Activated naive CD4-positive, alpha-beta T cell treated with Interleukin-2 at 50 U/mL for 16 hours (primary cell): ENCODE measurements at places on chromosomes 6 and 20.
A peak's percentile ranks its signal among the peaks of the same experiment; 100 is the strongest.

DNA sequence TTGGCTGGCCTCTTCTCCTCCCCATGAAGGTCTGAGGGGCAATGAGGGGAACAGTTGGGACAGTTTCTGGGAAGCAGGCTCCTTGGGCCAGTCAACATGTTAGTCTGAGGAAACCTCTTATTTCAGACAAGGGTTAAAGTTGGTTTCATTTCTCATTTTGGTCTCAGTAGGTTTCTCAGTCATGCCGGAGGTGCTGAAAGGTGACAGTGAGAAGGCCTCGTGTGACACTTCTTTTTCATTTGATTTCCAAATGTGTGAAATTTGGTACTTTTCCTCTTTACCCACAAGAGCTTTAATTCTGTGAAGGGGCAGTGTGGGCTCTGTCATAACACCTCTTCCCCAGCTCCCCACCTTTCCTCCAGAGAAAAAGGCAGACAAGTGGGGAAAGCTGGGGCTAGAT is 7.5 kb upstream of the GLP1R start:
- no peak for DNase-seq

GRCh38 chr6:116682334-116682712 is 1.3 kb downstream of the KPNA5 start:
- peak; percentile 34 for DNase-seq

DNA sequence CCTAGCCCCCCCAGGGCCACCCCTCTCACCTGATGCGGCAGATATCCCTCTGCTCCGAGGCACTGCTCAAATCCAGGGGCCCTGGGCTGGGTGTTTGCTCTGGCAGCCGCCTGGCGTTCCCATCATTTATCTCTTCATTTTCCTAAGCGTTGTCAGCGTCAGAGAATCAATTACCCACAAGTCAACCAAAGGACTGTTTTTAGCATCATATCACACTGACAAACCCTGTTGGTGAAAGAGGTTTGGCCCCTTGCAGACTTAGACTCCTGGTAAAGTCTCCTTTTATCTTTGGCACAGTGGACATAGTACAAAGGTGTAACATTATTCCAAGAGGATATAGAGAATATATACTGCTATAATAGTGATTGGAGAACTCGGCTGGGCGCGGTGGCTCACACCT is at the start of gene GHRH:
TSS of gene GHRH (minus strand) at position 101 of the 400 bp plus-strand sequence. CDS start 4,925 bp downstream, outside the sequence.
- no peak for DNase-seq

GRCh38 chr20:6492271-6493055 is 275.0 kb upstream of the BMP2 start:
- no peak for DNase-seq

DNA sequence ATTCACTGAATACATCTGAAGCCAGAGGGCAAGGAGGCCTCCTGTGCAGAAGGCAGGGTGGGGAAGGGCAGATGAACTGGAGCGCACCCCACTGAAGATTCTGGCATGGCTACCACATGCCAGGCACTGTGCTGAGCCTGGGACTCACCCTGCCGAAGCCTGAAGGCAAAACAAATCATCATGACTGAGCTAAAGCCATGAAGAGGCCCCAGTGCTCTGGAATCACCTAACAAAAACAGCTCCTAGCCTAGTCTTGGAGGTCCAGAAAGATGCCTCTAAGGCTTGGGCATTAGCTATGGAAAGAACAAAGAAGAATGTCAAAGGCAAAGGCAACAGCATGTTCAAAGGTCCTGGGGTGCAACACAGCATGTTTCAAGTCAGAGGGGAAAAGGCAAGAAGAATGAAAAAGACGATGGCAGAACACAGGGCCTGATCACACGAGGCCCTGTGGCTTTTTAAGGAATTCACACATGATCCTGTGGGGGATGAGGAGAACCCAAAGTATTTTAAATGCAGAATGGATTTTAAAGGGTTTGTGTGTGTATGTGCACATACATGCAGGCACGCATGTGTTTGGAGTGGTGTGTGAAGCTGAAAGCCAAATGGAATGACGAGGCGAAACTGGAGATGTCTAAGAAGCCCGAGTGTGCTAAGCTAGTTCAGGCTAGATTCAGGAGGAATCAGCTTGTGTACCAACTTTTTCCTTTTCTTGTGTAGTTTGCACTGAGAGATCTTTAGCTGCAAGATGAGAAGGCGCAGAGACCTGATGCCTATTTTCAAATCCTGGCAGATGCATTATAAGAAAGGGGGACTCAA is 261.4 kb downstream of the ZNF217 start:
- DNase-seq = no peak

GRCh38 chr6:36815962-36816735 is 23.1 kb downstream of the CPNE5 start:
- no peak for DNase-seq

GRCh38 chr6:72616406-72617015 is 5.4 kb upstream of the KCNQ5 start:
- DNase-seq = no peak

DNA sequence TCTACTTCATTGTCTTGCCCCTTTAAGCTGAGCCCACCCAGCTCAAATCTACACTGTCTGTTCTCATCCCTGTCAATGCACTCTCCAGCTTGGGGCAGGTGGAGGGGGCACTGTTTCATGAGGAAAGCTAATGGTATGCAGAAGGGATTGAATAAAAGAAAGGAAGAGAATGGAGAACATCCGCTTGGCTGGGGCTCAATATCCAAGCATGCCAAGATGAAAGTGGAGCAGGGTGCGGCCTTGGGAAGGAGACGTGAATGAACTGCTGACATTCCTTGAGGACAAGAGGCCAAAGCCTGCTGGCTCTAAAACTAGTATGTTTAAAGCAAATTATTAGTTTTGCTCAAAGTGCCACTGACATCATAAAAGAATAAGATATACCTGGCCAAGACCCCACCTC is 24.2 kb downstream of the AKAP12 start:
- no peak for DNase-seq

DNA sequence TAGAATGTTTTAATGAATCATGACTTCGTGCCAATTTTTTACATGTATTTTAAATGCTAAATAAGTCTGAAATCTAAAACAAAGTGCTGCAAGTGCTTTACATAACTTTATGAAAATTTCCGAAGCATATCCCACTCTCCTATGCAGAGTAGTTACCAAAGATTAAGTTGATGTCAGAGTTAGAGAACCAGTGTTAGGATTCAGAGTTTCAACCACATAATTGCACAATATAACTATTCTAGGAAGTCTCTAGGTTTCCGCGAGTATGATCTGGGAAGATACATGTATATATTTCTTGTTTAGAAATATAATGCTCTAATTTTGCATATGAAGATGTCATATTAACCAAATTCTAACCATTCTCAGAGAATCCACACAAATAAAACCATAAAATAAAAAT is 74.8 kb downstream of the ASCC3 start:
- no peak for DNase-seq

- no peak for DNase-seq
Measured at GRCh38 chr6:64000818-64001491, 365.4 kb downstream of the PHF3 start.

DNA sequence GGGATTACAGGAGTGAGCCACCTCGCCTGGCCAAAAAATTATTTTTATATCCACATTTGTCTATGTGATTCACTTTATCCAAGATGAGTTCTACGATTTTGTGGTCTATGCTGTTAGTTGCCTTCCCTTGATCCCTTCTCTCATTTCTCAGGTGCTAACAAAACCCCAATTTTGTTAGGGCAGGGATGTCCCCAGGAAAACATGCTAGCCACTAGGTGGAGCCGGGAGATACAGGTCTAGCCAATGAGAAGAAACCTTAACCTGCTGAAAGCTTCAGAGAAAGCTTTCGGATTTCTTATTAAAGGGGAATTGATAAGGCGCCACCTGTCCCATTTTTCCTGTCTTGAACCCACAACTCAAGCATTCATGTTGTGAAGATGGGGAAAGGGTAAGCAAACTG is 167.4 kb upstream of the OLIG3 start:
- peak; percentile 32 for DNase-seq

DNA sequence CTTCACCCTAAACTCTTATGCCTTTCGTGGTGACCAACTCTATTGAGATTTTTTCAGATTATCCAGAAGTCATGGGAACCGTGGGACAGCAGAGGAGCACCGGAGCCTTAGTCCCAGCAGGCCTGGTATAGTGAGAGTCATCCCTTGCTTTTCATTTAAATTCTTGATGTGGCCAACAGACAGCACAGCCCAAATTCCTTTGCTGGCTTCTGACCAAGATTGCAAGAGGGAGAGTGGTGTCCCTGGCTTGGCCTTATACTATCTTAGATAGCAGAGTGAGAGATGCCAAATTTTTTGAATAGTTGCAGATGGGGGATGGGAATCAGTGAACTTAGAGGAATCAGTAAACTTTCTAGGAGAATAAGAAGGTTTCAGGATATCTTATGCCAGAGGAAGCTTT is 7.8 kb downstream of the STX11 start:
- no peak for DNase-seq

DNA sequence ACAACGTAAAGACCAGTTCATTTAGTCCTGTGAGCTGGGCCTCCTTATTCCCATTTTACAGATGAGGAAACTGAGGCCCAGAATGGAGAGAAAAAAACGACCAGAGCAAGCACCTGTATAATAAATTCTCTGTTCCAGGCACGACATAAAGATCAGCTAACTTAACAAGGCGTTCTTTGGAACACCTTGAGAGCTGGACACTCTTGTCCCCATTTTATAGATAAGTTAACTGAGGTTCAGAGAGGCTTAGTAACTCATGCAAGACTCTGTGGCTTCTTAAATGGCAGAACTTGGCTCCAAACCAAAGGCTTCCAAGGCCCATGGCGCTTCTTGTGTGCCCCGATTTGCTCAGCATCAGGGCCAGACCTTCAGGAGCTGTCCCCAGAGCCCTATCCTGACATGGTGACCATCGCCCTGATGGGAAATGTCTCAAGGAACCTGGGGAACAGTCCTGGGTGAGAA is 142.1 kb downstream of the VEGFA start:
- DNase-seq = no peak

DNA sequence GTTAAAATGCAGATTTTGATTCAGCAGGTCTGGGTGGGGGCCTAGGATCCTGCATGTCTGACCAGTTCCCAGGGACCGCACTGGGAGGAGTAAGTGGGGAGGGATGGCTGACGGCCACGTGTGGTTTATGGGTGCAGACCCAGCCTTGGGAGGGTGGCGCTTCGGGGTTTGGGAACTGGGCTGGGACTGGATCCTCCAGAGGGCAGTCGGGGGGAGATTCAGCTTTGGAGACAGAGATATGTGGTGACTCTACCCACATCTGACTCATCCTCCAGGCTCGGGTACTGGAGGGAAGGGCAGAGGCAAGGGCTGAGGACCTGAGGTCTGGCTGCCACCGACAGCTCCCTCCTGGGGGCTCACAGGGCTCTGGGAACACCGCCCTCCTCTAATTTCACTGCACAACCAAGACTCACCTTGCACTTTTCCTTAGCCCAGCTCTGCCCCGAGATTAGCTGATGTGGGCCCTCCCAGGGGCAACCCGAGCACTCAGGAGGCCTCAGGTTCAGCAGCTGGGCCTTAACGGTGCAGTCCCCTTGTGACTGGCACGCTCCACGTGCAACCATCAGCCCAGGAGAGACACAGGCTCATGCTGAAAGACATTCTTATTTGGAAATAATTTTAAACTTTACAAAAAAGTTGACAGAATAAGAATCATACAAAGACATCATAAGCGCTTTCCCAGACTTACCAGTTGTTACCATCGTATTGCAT is 172.8 kb upstream of the PMEPA1 start:
- no peak for DNase-seq

- no peak for DNase-seq
Measured at GRCh38 chr20:58480551-58481336, 34.5 kb downstream of the APCDD1L start.

- no peak for DNase-seq
Measured at GRCh38 chr20:63159826-63160640, 55.9 kb downstream of the YTHDF1 start.

- DNase-seq = no peak
Measured at GRCh38 chr6:113129991-113130390, 727.2 kb upstream of the MARCKS start.

DNA sequence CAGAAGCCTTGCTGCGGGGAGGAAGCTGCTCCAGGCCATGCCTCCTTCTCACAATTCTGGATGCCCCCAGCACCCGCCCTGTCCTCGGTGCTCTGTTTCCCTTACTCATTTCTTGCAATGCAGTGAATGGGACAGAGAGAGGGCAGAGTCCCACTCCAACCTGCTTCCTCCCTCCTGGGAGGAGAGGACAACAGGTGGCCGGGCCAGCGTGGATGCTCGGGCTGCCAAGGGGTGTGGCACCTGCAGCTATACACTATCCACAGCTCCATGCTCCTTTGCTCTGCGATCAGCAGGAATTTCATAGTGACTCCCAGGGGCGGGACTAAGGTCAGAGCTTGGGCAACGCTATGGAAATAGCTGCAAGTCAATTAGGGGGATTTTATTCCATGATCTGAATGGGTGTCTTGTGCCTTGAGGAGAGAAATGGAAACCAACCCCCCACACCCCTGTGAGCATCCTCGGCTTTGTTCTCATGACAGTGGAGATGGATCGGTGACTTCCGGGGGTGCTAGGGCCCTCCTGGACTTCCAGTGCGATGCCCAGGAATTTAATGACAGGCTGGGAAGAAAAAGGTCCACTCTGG is 192.5 kb downstream of the MYLK4 start:
- no peak for DNase-seq

- DNase-seq = no peak
Measured at GRCh38 chr6:17200395-17200794, 80.8 kb upstream of the RBM24 start.

- no peak for DNase-seq
Measured at GRCh38 chr6:91185072-91185471, 598.2 kb upstream of the MAP3K7 start.

DNA sequence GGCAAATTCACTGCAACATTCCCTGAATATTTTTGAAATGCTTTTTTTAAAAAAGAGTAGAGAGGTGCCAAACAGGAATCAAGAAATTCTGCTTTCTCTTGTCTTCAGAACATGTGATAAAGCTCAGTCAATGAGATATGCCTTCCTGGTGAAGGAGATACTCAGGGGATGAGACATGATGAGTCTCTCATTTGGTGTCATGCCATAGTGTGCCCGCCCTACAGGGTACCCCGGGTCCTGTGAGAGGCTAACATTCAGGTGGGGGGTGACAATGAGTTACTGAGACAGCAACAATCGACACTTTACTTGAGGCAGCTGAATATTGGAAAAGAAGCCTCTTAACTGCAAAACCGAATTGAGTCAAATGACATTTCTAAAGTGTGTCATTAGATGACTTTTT is 6.7 kb downstream of the CCR6 start:
- DNase-seq = no peak

- DNase-seq = no peak
Measured at GRCh38 chr6:168834042-168834587, 393.1 kb downstream of the SMOC2 start.
